Sigmoid colon (tissue), 7 donors: ENCODE measurements at places on chromosomes 16 and 17. TPM values are rescaled to one million over a fixed set of nuclear protein-coding genes. Genes with fewer than 3 reads are reported as not detected.

GRCh38 chr16:4322121-4323052 lies 6.5 kb downstream of the GLIS2 start:
- DNase-seq: peak; percentile 63

DNA sequence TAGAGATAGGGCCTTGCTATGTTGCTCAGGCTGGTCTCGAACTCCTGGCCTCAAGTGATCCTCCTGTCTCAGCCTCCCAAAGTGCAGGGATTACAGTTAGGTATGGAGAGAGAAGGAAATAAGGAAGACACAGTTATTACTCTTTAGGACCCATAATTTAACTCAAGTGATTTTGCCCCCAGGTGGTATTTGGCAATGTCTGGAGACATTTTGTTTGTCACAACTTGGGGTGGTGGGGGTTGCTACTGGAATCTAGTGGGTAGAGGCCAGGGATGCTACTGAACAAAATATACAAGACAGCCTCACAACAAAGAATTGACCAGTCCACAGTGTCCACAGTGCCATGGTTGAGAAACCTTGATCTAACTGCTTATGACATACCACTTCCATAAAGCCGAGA lies 64.1 kb downstream of the PRKCB start:
- no peak for DNase-seq

DNA sequence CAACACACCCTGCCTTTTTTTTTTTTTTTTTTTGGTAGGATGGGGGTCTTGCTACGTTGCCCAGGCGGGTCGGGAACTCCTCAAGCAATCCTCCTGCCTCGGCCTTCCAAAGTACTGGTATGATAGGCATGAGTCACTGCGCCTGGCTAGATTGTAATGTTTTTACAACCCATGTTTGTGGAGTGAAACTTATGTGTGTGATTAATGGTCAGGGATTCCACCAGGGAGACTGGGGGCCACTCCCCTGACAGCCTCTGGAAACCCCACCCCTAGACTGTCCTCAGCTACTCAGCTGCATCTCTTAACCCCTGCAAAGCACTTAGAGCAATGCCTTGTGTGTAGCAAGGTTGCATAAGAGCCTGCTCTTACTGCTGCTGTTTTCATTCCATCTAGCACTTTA lies 220.5 kb downstream of the PARN start:
- DNase-seq: peak; percentile 92

TBC1D28 gene
- total RNA-seq: not detected

DNAI2 gene
- total RNA-seq: not detected
